ENCODE measurements at places on chromosomes 2 and 18.

- DNase-seq = no peak
Measured at GRCh38 chr2:235238537-235238936, 255.3 kb upstream of the AGAP1 start.

GRCh38 chr2:111168528-111169239 is 48.0 kb downstream of the BCL2L11 start:
- DNase-seq = peak; percentile 42

- DNase-seq = no peak
Measured at GRCh38 chr2:45145073-45145899, 136.0 kb upstream of the SIX2 start.

- DNase-seq = no peak
Measured at GRCh38 chr2:118994172-118994700, 52.2 kb downstream of the MARCO start.

DNA sequence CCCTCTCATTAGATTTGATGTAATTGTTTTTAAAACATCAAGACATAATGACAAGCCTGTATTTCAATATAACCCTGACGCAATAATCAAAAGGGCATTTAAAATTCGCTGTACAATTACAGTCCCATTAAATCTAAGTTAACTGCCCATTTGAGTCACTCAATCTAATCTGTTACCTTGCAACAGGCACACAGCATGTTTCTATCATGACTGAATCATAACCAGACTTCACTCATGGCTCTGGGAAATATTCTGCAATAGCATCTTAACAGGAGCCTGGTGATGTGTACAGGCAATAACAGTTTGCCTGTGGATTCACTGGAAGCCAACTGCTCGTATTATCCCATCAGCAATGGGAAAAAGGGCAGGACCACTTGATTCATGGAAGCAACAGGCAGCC is 142.3 kb upstream of the NCKAP5 start:
- no peak for DNase-seq

GRCh38 chr18:63290821-63291200 is 28.8 kb downstream of the BCL2 start:
- DNase-seq = no peak

DNA sequence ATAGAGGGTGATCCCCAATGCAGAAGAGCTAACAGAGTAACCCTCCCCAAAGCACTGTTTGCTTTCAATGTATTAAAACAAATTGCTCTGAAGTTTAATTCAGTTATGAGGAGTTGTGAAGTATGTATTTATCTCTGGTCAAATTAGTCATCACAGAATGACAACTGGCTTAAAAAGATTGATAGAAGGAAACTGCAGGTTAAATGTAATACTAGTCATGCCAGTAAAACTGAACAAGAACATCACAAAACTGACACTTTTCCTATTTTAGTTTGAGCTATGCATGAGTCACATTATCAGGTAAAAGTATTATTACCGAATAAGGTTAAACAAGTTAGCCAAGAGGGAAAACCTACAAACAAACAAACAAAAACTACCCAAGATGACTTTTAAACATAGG is 99.0 kb upstream of the ACVR1C start:
- no peak for DNase-seq

DNA sequence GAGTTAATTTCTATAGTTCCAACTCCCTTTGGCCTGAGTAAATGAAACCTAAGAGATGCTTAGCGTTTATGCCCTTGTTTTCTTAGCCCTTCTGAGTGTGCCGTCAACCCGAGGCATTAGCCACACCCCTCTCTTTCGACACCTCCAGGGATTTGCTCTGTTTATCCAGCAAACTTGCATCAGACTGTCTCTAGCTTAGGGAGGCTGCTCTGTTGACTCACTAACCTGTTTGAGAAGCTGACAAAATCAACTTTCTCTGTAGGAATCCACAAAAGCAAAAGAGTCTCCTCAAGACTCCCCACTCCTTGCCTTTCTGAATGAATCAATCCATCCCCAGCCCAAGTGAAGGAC is 317.6 kb downstream of the TNS1 start:
- no peak for DNase-seq
